ENCODE measurements at places on chromosomes 16 and 17.
A peak's percentile ranks its signal among the peaks of the same experiment; 100 is the strongest.

DNA sequence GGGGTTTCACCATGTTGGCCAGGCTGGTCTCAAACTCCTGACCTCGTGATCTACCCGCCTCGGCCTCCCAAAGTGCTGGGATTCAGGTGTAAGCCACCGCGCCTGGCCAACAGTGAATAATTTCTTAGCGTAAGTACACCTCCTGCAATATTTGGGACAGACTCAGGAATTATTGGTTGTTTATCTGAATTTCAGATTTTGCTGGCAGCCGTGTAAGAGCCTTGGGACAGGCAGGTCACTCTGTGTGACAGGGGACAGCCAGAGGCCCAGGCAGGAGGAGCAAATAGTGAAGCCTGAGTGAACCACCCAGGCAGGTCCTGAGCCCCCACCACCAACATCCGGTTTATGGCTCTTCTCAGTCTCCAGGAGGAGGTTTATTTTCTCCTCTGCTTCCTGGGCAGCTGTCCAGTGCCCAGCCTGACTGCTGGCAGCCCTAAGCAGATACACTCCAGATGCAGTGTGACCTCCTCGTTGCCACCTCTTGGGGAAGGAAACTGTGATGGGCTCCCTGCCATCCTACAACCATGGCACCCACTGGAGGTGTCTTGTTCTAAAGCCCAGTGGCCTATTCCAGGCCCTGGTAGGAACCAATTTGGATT is 26.2 kb upstream of the ADORA2B start:
- DNase-seq: no peak

GRCh38 chr16:54194334-54194743 is 92.2 kb downstream of the IRX3 start:
- DNase-seq: peak; percentile 3

DNA sequence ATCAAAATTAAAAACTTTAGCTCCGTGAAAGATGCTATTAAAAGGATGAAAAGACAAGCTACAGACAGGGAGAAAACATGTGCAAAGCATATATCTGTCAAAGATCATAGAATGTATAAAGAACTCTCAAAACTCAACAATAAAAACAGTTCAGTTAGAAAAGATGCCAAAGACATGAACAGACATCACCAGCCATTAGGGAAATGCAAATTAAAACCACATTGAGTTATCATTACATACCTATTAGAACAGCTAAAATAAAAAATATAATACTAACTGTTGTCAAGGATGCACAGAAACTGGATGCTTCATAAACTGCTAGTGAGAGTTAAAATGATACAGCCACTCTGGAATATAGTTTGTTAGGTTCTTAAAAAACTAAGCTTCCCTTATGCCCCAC is 58.8 kb downstream of the NFATC3 start:
- no peak for DNase-seq

GRCh38 chr16:57629516-57630406 is 1.3 kb downstream of the ADGRG1 start:
- no peak for DNase-seq

DNA sequence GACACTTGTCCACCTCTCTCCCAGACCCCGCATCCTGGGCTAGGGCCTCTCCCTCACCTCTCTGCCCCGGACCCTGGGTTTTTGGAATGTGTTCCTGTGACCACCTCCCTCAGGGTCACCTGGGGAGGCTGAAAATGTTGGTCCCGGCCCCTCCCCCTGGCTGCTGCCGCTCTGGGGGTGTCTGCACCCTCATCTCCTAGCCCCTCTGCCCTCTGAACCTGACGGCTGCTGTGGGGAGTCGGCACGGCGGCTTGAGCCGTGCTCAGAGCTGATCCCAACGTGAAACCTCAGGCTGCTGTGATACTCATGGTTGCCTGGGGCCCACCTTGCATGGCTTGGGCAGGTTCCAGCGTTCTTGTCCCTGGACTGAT is 42.8 kb downstream of the ADCY7 start:
- no peak for DNase-seq

- DNase-seq: no peak
These were observed 267.9 kb downstream of the CBLN1 start for GRCh38 chr16:49013727-49014080.

DNA sequence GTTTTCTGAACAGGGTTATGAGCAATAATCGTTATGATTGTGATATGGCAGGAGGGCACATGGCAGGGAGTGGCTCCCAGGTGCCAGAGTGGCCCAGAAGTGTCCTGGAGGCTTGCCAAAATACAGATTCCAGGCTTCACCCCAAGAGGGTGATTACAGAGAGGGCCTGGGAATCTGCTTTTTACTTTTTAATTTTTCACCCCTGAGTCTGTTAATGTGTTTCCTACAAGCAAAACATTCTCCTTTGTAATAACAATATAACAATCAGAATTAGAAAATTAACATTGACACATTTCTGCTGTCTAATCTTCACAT is 212.4 kb downstream of the SNX29 start:
- DNase-seq: no peak

- peak; percentile 34 for DNase-seq
These were observed 26.6 kb upstream of the ST6GALNAC1 start for GRCh38 chr17:76670020-76670717.

DNA sequence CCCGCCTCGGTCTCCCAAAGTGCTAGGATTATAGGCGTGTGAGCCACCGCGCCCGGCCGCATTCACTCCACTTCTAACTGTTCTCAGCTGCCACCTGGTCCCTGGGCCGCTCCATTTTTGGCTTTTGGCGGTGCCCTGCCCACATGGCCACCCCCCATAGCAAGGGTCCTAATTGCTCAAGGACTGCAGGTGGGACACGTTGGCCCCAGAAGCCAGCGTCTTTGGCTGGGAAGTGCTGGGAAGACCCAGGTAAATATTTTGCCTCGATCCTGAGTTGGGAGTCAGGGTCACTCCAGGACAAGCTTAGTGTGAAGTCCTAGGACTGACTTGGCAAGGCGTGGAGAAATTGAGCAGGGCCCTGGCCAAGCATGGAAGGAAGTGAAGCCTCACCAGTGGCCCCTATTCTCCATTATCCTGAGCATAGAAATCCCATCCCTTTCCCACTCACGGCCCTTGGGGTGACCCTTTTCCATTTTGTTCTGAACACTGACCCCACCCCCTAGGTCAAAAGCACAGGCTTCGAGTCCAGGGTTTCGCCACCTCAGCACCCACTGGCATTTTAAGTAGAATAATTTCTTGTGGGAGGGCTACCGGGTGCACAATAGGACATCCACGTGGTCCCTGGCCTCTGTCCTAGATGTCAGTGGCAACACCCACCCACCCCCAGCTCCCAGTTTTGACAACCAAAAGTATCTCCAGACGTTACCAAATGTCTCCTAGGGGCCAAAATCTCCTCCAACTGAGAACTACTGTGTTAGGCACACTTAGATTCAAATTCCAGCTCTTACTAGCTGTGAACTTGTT is 5.9 kb upstream of the WDR81 start:
- DNase-seq: no peak

GRCh38 chr17:80877729-80878303 is 113.8 kb upstream of the CHMP6 start:
- no peak for DNase-seq

GRCh38 chr17:38750312-38751121 is 2.0 kb upstream of the PSMB3 start:
- no peak for DNase-seq

GRCh38 chr16:85683363-85683762 is 5.4 kb downstream of the GINS2 start:
- DNase-seq: no peak

- DNase-seq: peak; percentile 22
These were observed 115.2 kb upstream of the KIF2B start for GRCh38 chr17:53707566-53707965.

DNA sequence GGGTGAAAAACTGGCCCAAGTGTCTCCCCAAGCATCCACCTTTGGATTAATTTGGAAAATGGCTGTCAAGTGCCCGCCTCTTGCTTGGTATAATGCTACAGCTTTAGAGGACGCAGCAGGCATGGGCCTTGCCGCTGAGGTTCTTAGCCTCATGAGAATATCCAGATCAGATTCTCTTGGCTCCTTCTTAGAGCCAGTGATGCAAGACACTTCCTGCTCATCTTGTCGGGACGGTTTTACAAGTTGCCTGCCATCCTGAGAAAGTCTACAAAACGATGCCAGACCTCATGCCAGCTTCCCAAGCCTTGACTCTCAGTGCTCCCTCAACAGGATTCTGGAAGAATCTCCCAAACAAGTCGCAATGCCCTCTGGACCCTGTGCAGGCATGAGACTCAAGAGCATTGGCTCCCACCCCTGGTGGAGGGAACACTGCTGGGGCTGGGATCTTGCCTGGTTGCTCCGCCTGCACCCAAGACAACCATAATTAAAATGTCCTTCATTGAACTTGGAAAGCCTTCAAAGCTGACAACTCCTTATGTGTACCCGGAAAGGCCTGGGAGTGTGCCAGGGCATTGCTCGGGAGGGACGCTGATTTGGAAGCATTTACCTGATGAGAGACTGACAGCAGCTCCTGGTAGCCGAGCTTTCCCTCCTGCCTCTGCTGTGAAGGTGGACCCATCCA is 25.8 kb upstream of the STH start:
- no peak for DNase-seq

- DNase-seq: no peak
These were observed 534.1 kb downstream of the GRIN2A start for GRCh38 chr16:9647981-9648701.

- DNase-seq: peak; percentile 95
These were observed 647 bp downstream of the UNK start for GRCh38 chr17:75785016-75785890.

GRCh38 chr17:76270770-76271668 is 5.9 kb downstream of the UBALD2 start:
- no peak for DNase-seq

DNA sequence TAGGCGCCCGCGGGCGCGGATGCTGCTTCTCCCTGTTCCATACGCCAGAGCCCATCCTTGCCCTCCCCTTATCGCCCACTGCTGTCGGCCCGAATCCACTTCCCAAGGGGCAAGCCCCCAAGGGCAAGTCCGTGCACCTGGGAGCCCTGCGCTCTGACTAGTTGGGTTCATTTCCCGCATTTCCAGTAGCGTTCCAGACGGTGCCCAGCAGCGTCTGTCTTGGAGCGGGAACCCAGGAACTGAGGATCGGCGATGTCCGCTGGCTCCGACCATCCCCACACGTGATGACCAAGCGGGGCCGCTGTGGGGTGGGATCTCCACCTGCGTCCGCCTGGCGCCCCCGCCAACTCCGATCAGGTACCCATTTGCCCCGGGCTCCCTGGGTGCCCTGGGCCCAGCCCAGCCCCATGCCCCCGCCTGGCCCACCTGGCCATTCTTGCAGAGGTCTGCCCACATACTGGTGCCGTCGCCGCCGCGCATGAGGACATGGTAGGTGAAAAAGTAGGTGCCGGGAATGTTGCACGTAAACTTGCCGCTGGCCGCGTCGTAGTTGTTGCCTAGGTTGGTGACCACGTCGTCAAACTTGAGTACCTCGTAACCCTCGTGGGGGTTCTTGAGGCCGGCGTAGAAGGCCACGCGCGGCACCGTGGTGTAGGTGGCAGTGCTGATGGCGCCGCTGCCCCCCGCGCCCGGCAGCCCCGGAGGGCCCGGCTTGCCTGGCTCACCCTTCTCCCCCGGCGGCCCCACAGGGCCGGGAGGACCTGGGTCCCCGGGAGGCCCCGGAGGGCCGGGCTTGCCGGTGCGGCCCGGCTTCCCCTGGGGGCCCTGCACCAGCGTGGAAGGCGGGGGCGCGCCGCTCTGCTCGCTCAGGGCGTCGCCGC is 837 bp downstream of the C1QL1 start:
- DNase-seq: no peak

DNA sequence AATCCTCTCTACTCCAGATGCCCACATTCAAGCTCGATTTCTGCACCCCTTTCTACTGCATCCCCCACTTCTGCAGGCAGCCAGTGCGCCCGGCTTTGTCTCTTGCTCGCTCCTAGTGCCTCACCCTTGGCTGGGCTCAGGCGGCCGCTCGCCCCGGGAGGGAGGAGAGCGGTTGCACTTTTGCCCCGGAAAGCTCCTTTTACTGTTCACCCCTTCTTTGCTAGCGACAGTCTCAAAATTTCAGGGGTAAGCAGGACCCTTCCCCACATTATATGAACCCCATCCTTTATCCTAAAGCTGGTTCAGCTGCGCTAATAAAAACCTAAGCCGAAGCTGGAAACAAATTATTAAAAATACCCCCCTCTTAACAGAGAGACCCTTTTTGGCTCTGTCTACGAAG is 1.0 kb downstream of the HOXB5 start:
- no peak for DNase-seq

DNA sequence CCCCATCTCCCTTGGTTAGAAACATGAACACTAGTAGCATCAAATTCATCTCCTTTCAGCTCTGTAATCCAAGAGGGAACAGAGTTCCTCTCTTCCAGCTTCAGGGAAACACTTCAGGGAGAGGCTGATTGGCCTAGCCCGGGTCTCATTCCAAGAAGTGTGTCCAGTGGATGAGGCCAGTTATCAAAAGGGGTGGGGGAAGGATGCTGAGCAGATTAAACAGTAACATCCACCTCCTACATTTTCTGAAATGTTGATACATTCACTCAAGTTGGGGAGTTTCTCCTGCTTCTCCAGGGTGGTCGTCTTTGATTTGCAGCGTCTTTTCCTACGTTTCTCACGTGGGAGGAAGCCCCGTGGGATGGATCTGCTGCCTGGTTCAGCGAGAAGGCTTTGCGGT is 62.9 kb upstream of the WSB1 start:
- no peak for DNase-seq

DNA sequence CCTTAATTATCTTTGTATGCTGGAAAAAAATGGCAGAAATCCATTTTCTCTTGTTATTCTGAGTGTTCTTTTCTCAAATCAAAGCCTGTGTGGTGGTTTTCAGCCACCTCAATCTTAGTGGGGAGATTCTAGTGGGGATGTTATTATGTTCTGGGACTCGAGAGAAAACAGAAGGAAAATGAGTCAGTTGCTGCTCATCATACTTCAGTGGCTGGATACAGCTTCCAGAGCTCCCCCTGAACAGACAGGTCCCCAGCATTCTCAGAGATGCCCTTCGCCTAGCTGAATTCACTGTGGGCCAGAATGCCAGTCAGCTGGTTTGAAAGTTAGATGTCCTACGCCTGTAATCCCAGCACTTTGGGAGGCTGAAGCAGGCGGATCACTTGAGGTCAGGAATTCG is 8.5 kb downstream of the ST6GALNAC1 start:
- DNase-seq: peak; percentile 18

GRCh38 chr17:64534187-64534586 is 27.4 kb downstream of the CEP95 start:
- DNase-seq: no peak

All from astrocyte of the spinal cord (primary cell).